ENCODE measurements at places on chromosomes 3 and 15. TPM values are rescaled to one million over a fixed set of nuclear protein-coding genes. Genes with fewer than 3 reads are reported as not detected.

DNA sequence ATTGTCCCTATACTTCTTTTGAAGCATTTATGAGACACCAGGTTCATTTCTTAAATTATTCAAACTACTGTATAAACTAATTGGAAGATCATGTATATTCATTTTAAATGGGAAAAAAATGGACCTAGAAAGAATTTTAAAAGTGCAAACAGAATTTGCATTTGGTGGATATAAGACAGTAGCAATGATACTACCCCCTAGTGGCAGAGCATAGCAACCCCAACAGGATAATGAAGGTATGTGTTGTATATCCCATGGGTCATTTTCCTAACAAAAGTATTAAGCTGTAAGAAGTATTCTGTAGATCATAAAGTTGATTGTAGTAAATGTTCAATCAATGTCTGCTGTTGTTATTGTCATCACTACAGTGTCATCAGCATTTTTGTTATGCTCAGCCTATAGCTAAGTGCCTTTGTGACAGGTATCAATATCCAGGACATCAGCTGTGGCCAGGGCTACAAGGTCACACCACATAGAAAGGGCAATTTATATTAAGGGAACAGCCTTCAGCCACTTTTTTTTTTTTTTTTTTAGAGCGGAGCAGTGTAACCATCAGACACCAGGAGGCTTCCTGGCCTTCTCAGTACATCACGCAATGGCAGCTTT, 175.8 kb downstream of the FOXB1 start:
- DNase-seq = no peak

ALDH1A3 gene
- 671 TPM for total RNA-seq

IL17RD gene
- total RNA-seq = 6.8 TPM

GRCh38 chr3:15428539-15428938, 1.1 kb downstream of the EAF1 start:
- no peak for DNase-seq

ZNF80 gene
- 0.24 TPM for total RNA-seq

GRCh38 chr3:101149251-101149650, 156.0 kb upstream of the ABI3BP start:
- DNase-seq = no peak

DNA sequence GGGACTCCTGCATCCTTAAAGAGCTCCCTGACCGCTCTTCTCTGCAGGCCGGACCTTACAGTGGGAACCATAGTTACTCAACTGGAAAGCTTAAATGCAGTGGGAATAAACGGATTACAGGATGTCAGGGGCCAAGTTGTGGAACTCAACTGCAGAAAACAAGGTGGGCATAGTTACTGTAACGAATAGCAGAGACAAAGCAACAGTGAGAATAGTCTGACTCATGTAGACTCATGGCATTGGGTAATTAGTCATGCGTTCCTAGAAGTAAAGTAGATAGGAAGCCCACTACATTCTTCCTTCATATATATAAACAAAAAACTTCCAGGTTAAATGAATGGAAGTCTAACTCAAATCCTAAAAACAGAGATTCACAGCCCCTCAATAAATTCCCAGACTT, 95.5 kb upstream of the CHRNA7 start:
- DNase-seq = no peak

- DNase-seq = no peak
These were observed 662.5 kb upstream of the GBE1 start for GRCh38 chr3:82424031-82424339.

LARP6 gene
- 56.6 TPM for total RNA-seq

DNA sequence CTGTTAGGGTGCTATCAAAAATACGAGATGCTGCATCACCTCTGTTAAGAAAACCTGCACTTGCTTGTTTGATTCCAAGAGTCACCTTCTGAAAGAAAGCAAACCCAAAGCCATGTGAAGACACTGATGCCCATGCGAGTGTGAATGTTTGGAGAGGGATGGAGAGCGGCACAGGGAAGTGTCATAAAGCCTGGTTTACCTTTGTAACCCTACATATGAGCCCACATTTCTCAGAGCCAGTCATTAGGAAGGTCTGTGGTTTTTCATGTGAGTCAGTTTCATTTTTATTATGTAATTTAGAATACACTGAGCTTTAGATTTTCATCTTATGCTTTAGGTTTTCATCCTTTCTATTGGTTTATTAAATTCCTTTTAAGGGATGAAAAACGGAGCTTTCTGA, 896.8 kb downstream of the ROBO1 start:
- DNase-seq = no peak

- no peak for DNase-seq
These were observed 12.0 kb upstream of the LINGO1 start for GRCh38 chr15:77644543-77645247.

DNA sequence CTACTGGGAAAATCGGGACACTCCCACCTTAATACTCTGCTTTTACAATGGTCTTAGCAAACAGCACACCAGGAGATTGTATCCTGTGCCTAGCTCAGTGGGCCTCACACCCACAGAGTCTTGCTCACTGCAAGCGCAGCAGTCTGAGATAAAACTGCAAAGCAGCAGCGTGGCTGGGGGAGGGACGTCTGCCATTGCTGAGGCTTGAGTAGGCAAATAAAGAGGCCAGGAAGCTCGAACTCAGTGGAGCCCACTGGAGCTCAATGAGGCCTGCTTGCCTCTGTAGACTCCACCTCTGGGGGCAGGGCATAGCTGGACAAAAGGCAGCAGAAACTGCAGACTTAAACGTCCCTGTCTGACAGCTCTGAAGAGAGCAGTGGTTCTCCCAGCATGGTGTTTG, 1169.1 kb upstream of the EPHA6 start:
- DNase-seq = no peak

CBLB gene
- 152 TPM for total RNA-seq

- no peak for DNase-seq
These were observed 44.6 kb downstream of the CD47 start for GRCh38 chr3:108046247-108046646.

SLC2A2 gene
- not detected for total RNA-seq

GRCh38 chr3:56762718-56763117, 39.0 kb downstream of the ARHGEF3 start:
- no peak for DNase-seq

DNA sequence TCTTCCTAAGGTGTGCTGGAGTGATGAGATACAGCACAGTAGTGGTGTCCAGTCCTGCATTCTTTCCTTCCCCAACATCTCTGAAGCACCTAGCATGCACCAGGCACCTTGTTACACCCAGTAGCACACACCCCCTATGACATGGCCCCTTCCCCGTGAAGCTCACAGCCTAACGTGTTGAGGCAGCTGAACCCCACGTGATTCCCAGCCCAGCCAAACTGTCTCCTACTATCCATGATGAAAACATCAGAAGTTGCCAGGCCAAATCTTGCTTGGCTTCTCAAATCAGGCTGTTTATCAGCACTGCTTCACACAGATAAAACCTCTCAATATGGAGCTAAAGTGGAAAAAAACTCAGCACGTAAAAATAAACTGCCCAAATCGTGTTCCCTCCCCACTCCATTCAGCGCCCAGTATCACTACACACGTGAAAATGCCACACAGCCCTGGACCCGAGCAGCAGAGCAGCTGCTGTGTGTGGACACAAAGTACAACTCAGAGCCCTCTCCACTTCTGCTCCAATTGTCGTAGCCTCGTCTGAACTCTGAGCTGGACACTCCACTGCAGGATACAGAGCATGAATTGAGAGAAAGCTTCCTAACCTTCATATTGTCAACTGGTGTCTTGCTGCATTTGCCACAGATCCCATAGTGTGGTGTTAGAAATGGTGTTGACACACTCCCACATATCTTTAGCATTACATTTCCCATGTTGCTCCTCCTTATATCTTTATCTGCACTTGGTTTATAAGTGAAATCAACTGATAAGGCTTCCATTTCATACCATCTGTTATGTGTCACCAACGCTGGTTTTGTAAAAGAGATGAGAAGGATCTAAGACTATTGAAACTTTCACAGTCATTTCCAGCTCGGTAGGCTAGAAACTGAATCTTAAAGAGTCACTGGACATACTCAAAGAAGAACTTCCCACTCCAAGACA, 279.8 kb downstream of the RORA start:
- DNase-seq = no peak

DNA sequence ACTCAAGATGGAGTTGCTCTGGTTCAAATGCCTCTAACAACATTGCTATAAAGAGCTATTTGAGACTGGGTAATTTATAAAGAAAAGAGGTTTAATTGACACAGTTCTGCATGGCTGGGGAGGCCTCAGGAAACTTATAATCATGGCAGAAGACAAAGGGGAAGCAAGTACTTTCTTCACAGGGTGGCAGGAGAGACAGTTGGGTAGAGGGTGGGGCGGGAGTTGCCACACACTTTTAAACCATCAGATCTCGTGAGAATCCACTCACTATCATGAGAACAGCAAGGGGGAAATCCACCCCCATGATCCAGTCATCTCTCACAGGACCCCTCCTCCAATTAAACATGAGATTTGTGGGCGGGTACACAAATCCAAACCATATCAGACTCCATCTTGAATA, 30.7 kb downstream of the MAP2K5 start:
- no peak for DNase-seq

GRCh38 chr3:52053307-52054304, 2.8 kb downstream of the DUSP7 start:
- no peak for DNase-seq

PCBP4 gene
- 84.0 TPM for total RNA-seq

STARD9 gene
- 24.2 TPM for total RNA-seq

GRCh38 chr3:147816752-147817151, 407.6 kb downstream of the ZIC1 start:
- DNase-seq = peak; percentile 29

KCNAB1 gene
- total RNA-seq = 7.2 TPM

GRCh38 chr15:71275566-71276335, 160.5 kb downstream of the THSD4 start:
- no peak for DNase-seq

TPRG1 gene
- 7.1 TPM for total RNA-seq

DNA sequence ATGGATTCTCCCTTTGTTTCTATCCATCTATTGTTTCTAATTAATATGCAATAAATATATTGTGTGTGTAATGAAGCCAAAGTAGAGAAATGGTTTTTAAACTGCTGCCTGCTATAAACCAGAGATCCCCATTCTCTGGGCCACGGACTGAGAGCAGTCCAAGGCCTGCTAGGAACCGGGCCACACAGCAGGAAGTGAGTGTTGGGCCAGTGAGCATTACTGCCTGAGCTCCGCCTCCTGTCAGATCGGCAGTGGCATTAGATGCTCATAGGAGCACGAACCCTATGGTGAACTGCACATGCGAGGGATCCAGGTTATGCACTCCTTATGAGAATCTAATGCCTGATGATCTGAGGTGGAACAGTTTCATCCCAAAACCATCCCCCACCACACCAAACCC, 85.2 kb upstream of the POMGNT2 start:
- DNase-seq = no peak

- no peak for DNase-seq
These were observed 25.6 kb upstream of the ZNF774 start for GRCh38 chr15:90326441-90326840.

LRRC2 gene
- total RNA-seq = 5.4 TPM

IFRD2 gene
- total RNA-seq = 40.0 TPM

- DNase-seq = no peak
These were observed 450.4 kb downstream of the FOXP1 start for GRCh38 chr3:71132995-71133730.

DNA sequence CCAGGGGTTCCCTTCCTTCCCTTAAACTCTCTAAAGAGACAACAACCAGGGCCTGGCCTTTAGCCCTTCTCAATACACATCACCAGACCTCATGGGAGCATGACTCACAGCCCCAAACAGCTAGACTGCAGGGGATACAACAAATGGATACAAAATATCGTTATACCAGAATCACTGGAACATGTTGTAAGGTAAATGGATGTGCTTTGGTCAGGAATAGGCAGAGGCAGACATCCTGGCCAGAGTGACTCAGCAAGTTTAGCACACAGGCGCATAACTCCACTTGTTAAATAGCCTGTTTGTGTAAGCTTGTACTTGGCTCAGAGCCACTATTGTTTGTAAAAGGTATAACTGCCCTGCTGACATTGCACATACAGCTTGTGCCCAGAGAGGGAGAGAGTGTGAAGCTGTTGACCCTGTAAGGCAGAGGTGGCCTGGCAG, 18.3 kb downstream of the TMED3 start:
- no peak for DNase-seq

GRCh38 chr3:187073581-187074098, 65.7 kb downstream of the RPL39L start:
- no peak for DNase-seq

AHSG gene
- not detected for total RNA-seq

- DNase-seq = no peak
These were observed 324.2 kb upstream of the TGFBR2 start for GRCh38 chr3:30282154-30282696.

A4GNT gene
- total RNA-seq = not detected

AQP9 gene
- 30.7 TPM for total RNA-seq

STARD5 gene
- total RNA-seq = 2.7 TPM

- no peak for DNase-seq
These were observed 494.2 kb upstream of the AGTR1 start for GRCh38 chr3:148203297-148204010.

GRCh38 chr3:124772081-124772831, 42.0 kb downstream of the UMPS start:
- DNase-seq = no peak

ZDHHC23 gene
- 4.8 TPM for total RNA-seq

GRCh38 chr3:27095553-27096222, 273.5 kb downstream of the NEK10 start:
- no peak for DNase-seq

DNA sequence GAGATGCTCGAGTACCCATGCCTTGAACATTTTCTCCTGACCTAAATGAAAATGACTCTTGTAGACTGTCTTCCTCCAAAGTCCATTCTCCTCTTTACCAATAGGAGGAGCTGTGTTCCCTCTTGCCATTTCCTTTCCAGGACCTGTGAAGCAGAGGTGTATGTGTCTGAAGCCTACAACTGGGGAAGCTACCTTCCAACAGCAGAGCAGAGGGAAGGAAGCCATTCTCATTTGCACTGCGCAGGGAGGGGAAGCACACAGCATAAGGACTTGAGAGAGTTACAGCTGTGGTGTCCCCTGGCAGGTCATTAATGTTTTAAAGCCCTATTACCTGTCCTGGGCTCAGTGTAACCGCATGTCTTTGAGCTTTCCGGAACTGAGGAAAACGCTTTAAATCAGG, 38.7 kb downstream of the HSPBAP1 start:
- no peak for DNase-seq

GRCh38 chr15:45645026-45645980, 10.5 kb downstream of the SQOR start:
- no peak for DNase-seq

DNA sequence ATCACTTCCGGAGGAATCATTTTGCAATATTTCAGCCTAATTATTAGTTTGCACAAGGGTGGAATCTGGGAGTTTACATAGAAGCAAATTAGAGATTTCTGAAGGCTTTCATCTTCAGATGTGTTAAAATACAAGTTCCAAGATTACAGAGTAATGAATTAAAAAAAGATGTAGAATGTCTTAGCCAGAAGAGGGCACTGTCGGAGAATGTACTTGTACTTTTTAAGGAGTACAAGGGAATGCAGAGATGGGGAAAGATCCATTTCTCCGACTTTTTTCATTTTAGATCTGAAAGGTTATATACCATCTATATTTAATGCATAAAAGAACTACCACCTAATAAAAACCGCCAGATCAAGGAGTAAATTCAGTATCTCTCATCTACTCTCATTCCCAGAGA, 43.1 kb upstream of the WDR5B start:
- no peak for DNase-seq

Measured in omental fat pad (tissue), 4 donors.